ENCODE measurements at places on chromosomes 1 and 21.
A peak's percentile ranks its signal among the peaks of the same experiment; 100 is the strongest.

- no peak for DNase-seq
Measured at GRCh38 chr1:60035921-60036320, 37.6 kb downstream of the C1orf87 start.

GRCh38 chr1:169508432-169509338 lies 22.9 kb upstream of the SLC19A2 start:
- no peak for DNase-seq

GRCh38 chr1:221415651-221416050 lies 326.2 kb downstream of the DUSP10 start:
- no peak for DNase-seq

DNA sequence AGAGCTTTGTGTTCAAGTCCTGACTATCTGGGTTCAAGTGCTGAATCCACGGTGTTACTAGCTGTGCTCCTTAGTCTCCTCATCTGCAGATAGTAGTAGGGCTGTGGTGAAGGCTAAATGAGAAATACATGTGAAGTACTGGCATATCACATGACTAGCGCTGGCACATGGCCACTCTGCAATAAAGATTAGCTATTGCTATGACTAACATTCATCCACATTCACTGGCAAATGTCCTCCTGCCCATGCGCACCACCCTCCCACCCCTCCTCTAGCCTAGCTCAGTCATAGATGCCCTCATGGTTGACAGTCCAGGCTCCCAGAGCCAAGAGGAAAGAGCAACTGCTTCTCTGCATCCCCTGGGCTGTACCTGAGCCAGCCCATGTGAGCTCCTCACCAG lies 8.5 kb upstream of the COL8A2 start:
- no peak for DNase-seq

DNA sequence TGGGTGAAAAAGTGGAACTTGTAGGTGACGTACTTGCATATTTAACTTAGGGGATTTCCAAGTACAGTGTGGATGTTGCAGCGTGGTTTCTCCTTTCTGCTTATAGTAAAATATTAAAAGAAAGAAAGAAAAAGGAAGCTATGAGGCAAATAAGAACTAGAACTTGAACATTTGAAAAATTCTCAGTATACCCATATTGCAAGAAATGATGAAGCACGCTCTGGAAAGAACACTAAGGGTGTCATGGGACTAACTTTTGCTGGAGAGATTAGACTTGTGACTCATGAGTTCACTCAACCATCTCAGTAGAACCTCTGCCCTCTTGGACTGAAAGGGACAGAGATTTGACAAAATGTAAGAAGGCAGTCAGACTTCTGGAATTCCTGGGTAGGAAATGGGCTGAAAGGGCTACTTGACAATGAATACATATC lies 704.5 kb upstream of the ADGRL4 start:
- no peak for DNase-seq

DNA sequence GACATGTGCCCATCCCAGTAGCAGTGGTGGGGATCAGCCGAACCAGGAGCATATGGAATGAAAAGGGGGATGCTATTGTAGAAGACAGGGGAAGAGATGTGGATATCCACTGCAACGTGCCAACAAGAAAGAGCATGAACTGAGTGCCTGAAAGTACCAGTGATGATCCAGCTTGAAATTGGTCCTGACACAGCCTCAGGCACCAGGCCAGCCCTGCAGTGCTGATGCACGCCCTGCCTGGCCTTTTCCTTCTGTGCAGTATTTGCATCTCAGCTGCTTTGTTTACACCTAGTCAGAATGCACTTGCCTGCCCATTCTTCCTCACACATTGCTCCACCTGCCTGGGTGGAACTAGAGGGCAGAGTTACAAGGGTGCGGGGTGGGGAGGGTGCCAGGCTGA lies 50.3 kb upstream of the ARTN start:
- DNase-seq: no peak

- DNase-seq: peak; percentile 27
Measured at GRCh38 chr1:93758842-93759515, 77.3 kb upstream of the BCAR3 start.

DNA sequence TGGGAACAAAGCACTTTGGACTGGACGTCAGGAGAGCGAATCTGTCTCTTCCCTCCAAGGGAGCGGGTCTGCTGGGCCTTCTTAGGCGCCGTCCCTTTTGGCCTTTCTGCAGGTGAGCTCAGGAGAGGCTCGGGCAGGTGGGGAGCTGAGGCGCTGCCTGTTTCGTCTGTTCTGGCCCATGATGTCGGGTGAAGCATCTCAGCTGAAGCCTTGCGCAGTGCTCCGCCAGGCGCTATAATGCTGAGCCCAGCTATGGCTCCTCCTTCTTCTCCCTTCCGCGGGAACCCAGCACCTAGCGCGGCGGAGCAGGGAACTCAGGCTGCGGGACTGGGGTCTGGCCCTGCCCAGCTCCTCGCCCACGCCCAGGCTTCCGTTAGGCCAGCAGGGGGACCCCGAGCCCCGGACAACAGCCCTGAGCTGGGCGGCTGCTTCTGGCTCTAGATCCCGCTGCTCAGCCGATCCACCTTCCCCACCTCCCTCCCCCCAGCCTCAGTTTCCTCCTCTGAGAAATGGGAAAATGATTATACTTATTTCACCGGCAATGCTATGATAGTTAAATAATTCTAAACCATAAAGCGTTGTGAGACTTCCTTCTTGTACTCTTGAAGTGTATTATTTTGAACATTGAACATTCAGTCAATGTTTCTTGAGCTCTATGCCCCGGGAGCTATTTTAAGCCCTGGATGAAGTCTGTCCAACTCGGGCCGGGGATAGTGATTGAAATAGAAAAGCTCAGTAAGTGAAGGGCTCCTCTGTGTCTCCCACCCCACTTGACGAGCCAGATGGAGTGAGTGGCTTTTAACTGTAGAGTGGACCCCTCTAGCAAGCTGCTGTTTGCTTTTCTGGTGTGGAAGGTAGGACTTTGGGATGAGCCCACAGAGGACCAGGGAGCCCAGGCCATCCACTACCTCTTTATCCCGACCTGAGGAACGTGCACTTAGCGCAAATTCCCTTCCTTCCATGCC lies 9.6 kb upstream of the ADORA1 start:
- DNase-seq: no peak

GRCh38 chr21:34907461-34908418 lies 141.4 kb downstream of the RUNX1 start:
- no peak for DNase-seq

DNA sequence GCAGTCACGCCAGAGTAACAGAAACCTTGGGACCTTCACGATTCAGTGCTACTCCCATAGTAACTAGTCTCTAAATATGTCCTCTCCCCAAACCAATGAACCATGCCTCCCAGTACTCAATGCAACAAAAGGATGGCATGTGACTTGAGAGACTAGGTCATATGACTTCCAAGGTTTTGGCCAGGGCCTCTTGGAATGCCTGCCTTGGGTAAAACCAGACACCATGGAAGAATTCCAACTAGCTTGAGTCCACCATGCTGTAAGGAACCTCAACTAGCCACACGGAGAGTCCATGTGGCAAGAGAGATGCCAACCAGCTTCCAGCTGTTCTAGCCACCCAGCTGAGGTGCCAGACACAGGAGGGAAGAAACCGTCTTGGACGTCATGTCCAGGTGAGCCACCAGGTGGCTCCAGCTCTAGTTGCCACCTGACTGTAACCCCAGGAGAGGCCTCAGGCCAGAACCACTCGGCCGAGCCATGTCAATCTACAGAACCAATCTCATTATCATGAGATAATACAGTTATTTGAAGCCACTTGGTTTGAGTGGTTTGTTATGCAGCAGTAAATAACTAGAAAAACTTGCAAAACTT lies 115.0 kb downstream of the SYF2 start:
- DNase-seq: no peak

- no peak for DNase-seq
Measured at GRCh38 chr1:221635305-221635704, 106.6 kb downstream of the DUSP10 start.

- no peak for DNase-seq
Measured at GRCh38 chr1:214289574-214290272, 8.8 kb downstream of the SMYD2 start.

GRCh38 chr1:7476861-7477547 lies 294.1 kb upstream of the VAMP3 start:
- DNase-seq: no peak

DNA sequence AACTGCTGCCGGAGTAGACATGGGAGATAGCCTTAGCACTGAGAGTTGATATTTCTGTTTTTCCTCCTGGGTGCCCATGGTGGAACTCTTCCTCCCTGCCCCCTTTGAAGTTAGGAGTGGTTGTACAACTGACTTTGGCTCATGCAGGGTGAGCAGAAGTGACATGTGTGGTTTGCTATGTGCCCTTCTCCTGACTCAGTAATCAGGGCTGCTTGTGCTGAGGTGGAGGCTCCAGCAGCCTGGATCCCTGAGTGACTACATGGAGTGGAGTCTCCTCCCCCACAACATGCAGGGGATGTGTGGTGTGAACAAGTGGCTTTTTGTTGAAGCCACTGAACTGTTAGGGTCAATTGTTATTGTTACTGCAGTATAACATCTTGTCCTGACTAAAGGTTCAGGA lies 261.6 kb downstream of the CAMTA1 start:
- no peak for DNase-seq

DNA sequence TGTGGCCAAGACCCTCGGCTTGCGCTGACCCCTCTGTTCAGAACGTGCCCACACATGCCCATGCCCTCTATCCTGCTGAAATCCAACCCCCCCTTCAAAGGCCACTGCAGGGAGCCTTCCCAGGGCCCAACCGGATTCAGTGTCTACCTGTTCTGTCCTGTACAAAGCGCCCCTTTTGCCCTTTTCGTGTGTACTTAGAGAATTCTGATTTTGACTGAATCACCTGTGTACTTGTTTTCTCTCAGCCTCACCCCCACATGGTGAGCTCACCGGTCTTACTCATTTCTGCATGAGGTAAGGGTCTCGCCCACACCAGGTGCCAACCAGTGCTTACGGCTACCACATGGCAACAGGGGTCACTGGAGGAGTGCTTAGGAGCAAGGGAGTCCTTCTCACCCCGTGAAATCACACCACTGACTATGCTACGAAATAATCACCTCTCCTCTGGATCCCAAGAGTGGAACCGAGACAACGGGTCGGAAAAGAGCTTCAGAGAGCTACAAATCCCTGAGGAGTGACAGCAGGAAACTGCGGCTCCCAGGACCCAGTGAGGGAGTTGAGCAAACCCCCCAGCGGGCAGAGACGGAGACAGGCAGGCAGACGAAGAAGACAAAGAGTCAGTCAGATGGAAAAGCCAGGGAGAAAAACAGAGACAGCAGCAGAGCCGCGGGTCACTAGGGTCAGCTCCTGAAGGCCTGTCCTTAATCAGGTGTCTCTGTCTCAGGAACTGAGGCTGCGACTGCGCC lies 2.1 kb upstream of the S100A2 start:
- no peak for DNase-seq

DNA sequence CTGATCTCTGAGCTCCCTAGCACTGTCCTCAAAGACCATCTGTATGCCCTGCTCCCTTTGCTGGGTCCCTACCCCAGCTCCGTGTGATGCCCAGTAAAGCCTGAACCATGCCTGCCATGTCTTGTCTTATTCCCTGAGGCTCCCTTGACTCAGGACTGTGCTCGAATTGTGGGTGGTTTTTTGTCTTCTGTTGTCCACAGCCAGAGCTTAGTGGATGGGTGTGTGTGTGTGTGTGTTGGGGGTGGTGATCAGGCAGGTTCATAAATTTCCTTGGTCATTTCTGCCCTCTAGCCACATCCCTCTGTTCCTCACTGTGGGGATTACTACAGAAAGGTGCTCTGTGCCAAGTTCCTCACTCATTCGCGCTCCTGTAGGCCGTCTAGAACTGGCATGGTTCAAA lies 5.7 kb downstream of the GSTM5 start:
- no peak for DNase-seq

GRCh38 chr21:18041012-18041411 lies 203.6 kb upstream of the CHODL start:
- peak; percentile 2 for DNase-seq

- no peak for DNase-seq
Measured at GRCh38 chr1:75099581-75099980, 34.6 kb upstream of the LHX8 start.

- no peak for DNase-seq
Measured at GRCh38 chr1:224216382-224216781, 33.3 kb downstream of the DEGS1 start.
